ENCODE measurements at places on chromosomes 3 and 15.

DNA sequence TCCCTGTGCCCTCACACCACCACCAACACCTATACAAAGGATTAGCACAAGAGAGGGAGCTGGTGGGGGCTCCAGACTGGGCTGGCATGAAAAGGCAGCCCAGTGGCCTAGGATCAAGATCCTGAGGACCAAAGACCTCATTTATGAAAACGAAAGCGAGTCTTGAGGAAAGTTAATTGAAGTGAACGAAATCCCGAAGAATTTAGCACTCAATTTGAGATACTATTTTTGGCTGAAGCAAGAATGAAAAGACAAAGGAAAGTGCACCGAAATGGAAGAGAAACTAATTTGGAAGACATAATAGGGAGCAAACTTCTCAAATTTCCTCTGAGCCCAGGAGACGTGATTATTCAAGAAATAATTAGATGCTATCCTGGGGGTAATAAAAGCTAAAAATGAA is 68.7 kb upstream of the SLC6A11 start:
- DNase-seq: no peak

GRCh38 chr3:27376109-27376772 is 7.1 kb upstream of the NEK10 start:
- no peak for DNase-seq

DNA sequence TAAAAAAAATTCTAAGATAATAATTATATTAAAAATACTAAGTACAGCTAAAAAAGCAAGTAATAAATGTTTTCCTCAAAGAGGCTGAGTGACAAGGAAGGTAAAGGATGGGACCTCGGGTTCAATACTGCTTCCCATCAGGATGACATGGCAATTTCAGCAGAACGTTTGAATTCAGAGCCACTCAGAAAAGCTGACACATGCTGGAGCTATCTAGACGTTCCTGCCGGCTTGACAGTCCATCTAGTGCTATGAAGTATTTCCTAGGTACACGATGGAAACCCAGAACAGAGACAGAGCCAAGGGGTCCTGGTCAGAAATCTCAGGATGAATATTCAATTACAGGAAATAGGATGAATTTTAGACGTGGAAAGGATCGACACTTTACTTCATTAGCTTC is 361.8 kb downstream of the FGF12 start:
- DNase-seq: no peak

DNA sequence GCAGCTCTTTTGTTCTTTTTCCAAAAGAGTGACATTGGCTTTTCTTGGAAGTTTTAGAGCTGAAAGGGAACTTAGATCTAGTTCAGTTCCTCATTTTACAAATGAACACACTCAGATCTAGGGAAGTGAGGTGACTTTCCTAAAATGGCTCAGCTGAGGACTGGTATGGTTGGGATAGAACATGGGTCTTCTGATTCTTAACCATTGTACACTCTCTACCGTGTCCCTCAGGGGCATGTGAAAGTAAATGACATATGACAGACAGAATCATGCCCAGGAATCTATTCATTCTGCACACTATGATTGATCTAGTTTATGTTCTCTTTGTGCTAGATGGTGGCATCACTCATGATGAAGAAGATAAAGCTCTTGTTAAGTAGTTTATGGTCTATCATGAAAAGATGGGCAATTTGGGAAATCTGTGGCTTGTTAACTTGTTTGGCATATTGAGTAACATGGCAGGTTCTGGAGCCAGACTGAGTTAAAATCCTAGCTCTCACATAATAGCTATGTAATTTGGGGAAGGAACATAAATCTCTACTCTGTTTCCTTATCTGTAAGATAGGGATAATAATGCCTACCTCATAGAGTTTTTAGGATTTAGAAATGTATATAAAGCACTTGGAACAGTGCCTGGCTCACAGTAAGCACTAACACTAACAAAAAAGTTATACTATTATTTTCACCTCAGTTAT is 30.9 kb downstream of the UBE2E1 start:
- no peak for DNase-seq

- no peak for DNase-seq
Measured at GRCh38 chr3:56769116-56769707, 32.5 kb downstream of the ARHGEF3 start.

DNA sequence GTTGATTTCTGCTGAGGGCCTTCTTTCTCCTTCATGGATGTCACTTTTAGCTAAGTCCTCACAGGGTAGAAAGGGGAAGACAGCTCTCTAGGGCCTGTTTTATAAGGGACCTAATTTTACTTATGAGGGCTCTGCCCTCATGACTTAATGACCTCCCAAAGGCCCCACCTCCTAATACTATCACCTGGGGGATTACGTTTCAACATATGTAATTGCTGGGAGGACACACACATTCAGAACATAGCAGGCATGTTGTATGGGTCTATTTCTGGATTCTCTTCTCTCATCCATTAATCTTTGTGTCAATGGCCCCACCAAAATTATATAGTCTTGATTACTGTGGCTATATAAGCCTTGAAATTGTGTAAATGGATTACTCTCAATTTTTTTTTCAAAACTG is 255.0 kb downstream of the CLSTN2 start:
- DNase-seq: no peak

DNA sequence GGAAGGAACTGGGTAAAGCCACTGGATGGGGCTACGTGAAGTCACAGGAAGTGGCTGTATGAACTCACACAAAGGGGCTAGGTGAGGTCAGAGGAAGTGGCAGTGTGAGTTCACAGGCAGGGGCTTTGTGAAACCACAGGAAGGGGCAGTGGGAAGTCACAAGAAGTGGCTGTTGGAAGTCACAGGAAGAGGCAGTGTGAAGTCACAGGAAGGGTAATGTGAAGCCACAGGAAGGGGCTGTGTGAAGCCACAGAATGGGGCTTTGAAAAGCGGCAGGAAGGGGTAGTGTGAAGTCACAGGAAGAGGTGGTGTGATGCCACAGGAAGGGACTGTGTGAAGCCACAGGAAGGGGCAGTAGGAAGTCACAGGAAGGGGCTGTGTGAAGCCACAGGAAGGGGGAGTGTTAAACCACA is 34.6 kb downstream of the GASK1A start:
- no peak for DNase-seq

GRCh38 chr3:158213461-158213860 is 103.6 kb downstream of the RSRC1 start:
- DNase-seq: no peak

DNA sequence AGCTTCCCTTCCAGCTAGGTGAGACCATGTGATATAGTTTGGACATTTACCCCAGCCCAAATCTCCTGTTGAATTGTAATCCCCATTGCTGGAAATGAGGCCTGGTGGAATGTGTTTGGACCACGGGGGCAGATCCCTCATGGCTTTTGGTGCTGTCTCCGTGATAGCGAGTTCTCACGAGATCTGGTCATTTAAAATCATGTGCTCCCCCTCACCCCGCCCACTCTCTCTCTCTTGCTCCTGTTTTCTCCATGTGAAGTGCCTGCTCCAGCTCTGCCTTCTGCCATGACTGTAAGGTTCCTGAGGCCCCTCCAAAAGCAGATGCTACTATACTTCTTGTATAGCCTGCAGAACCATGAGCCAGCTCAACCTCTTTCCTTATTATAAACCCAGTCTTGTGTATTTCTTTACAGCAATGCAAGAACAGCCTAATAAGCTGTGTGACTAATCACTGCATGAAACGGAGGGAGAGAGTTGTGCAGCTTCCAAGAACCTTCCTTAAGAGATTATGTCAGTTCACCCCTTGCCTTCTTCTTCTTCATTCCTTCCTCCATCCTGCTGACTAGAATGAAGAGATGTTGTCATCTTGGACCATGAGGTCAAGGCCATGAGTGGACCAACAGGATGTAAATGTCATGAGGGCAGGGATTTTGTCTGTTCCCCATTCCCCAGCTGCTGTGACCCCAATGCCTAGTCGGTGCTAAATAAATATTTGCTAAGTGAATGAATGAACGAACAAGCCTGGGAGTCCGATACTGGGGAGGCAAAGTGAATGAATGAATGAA is 91.0 kb downstream of the CPN2 start:
- DNase-seq: no peak

- DNase-seq: no peak
Measured at GRCh38 chr3:165463531-165463930, 267.3 kb upstream of the SLITRK3 start.

GRCh38 chr15:78682004-78682651 is 41.1 kb upstream of the CHRNB4 start:
- no peak for DNase-seq

DNA sequence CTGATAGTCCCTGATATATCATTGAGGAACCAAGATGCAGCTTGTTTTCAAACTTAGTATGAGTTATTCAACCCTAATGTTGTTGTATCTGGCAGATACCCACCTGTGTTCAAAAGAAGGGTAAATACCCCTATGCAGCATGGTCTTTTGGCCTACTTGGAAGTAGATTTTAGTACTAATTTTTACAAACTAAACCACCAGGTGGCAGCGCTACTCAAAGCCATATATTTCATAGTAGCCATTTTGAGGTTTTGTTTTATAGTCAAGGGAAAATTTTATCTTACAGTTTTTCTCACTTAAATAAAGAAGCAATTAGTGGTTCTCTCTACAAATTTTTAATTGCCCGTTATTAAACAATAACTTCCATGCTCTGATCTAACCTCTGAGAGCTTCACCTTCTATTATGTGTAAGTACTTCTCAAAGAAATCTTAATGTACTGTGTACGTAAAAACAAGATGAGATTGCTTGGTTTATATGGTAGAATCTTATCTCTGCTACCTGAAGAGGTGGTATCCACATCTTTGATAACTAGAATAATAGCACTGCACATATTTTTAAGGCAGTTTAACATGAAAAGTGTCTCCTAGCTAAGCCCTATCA is 31.5 kb upstream of the MLF1 start:
- no peak for DNase-seq

GRCh38 chr3:24828551-24828950 is 333.9 kb upstream of the THRB start:
- no peak for DNase-seq

- DNase-seq: no peak
Measured at GRCh38 chr15:78878356-78878755, 5.7 kb downstream of the MORF4L1 start.

DNA sequence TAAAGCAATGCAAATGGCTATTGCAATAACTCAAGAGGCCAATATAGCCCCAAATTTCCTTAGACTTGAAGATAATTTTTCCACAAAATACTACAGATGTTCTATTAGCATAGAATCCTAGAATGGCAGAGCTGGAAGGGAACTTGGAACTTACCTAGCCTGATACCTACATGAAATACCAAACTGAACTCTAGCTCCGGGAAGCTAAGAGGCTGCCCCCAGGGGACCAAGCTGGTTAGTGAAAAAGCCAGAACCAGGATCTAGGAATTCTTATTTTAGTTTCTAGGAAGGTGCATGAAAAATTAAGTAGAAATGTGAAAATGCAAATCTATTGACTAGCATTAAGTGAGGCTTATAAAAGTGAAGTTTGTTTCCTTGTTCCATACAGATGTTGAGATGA is 256.0 kb upstream of the CBLB start:
- no peak for DNase-seq

GRCh38 chr3:156396851-156397250 is 158.1 kb downstream of the SSR3 start:
- no peak for DNase-seq

DNA sequence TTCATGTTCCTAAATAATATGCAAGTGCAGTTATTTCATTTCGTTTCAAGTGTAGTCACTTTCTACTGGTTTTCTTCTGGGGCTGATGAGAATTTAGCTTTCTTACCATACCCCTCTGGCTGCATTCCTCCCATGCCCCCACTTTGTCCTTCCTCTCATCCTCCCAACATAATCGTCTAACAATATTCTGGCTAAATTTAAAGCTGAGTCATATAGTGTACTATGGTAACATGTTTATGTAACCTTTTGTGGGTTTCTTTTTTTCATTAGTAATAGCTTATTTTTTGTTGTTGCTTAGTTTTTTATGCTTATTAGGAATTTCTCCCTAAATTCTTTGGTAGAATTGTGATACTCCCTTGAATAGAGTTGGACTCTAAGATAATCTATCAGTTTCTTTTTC is 30.5 kb downstream of the DUT start:
- no peak for DNase-seq

GRCh38 chr3:59979542-59979941 is 929.7 kb upstream of the CFAP20DC start:
- no peak for DNase-seq

GRCh38 chr3:21913791-21914190 is 162.8 kb upstream of the ZNF385D start:
- no peak for DNase-seq

GRCh38 chr15:81281766-81282605 is 42.0 kb downstream of the STARD5 start:
- DNase-seq: no peak

GRCh38 chr3:152255290-152255689 is 13.4 kb upstream of the MBNL1 start:
- no peak for DNase-seq

DNA sequence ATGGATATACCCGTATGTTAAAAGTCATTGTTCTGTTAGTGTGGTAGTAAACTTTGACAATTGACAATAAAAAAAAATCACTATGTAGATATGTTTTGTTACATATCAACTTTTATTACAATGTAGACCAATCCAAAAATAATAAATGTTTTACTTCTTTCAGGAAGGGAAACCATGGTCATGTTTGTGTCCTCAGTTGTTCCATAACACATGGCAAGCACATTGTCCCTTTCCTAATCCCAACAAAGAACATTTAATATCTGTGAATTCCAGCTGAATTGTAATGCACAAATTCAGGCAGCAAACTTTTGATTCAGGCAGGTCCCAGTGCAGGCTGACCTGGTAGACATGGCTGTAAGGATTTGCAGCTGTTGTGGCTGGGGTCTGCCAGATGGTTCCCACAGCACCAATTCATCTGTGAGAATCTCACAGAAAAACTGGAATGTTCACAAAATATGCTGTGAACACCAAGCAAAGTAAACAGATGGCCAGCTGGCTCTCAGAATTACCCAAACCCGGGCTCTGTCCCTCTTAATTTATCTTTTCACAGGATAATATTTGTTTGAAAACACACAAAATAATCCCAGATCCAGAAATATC is 1.9 kb upstream of the SPG21 start:
- DNase-seq: no peak

- peak; percentile 73 for DNase-seq
Measured at GRCh38 chr3:49500732-49501609, 30.9 kb downstream of the DAG1 start.

GRCh38 chr3:143445118-143445517 is 325.5 kb downstream of the CHST2 start:
- no peak for DNase-seq

DNA sequence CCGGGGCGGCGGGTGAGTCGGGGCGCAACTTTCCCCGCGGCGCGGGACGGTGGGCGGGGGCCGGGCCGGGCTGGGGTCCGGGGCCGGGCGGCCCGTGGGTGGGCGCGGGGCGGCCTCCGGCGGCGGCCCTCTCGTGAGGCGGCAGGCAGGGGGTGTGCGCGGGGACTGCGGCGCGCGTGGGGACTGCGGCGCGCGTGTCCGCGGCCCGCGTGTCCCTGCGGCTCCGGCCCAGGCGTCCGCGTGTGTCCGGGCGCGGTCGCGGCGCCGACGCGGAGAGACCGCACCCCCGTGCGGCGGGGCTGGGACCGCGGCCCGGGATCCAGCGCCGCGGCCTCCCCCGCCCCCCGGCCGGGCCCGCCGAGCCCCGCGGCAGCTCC is 349 bp downstream of the PLXNA1 start:
- no peak for DNase-seq

- DNase-seq: no peak
Measured at GRCh38 chr15:58182460-58183163, 44.4 kb downstream of the AQP9 start.

GRCh38 chr15:36363335-36363734 is 216.1 kb upstream of the CDIN1 start:
- no peak for DNase-seq

GRCh38 chr3:33030802-33031201 is 66.1 kb downstream of the GLB1 start:
- DNase-seq: no peak

- no peak for DNase-seq
Measured at GRCh38 chr3:161323926-161324621, 47.2 kb downstream of the SPTSSB start.

Measured in thoracic aorta (tissue), 2 donors.